Suppressor macrophage (primary cell): ENCODE measurements at places on chromosomes 11 and 22.
A peak's percentile ranks its signal among the peaks of the same experiment; 100 is the strongest.

GRCh38 chr11:69131121-69131566 is 24.6 kb upstream of the SMIM38 start:
- no peak for DNase-seq

GRCh38 chr22:45771711-45772110 is 100.1 kb downstream of the ATXN10 start:
- no peak for DNase-seq

GRCh38 chr11:16806791-16807190 is 68.3 kb downstream of the C11orf58 start:
- peak; percentile 21 for DNase-seq

DNA sequence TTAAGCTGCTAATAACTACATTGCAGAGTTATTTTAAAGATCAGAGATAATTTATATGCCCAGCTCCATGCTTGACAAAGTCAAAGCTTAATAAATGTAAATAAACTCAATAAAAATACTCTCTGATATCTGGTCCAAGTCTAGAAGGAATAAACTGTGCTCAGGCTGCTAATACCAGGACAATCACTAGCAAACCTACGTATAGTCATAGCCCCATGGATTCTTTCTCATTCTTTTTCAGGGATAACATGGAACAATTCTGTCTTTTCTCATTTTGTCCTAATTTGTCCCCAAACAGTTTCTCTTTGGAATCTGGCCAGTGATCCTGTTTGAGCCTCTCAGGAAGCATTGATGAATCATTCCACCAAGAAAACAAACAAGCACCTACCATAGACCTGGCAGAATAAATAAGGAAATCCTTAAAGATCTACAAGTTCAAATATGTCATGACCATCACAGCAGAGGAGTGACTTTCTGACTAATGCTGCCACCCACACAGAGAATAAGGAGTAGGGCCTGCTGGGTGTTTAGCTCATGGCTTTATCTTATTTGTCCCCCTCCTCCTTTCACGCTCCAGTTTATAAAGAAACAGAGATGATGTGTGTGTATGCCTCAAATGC is 14.1 kb upstream of the B3GNT6 start:
- DNase-seq, result no peak
